ENCODE measurements at places on chromosomes 2 and 18.

DNA sequence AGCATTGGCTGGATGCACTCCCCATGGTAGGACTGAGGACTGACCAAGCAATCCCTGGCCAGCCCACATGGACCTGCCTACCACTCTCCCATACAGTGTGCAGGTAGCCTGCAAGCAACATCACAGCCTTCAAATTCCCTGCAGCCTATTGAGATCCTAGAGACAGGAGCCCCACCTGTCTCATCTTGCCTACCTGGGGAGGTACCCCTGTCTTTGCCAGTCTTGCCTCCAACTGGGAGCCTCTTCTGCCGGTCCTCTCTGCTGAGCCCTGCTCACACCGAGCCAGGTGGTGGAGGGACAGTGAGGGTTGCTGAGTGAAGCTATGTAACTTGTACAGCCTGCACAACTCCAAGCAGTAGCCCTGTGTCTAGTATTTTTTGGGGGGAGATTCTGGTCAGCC lies 29.9 kb downstream of the TTC32 start:
- no peak for DNase-seq

GRCh38 chr2:165067643-165068486 lies 112.5 kb upstream of the SLC38A11 start:
- no peak for DNase-seq

GRCh38 chr2:230640540-230641011 lies 72.1 kb upstream of the CAB39 start:
- no peak for DNase-seq

DNA sequence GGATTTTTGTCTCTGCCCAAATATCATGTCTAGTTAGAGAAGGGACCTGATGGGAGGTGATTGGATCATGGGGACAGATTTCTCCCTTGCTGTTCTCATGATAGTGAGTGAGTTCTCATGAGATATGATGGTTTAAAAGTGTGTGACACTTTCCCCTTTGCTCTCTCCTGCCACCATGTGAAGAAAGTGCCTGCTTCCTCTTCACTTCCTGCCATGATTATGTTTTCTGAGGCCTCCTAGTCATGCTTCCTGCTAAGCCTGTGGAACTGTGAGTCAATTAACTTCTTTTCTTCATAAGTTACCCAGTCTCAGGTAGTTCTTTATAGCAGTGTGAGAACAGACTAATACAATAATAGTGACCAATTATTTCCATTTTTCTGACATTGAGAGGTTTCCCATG lies 167.3 kb upstream of the CYRIA start:
- no peak for DNase-seq

GRCh38 chr18:52394602-52395001 lies 54.6 kb downstream of the DCC start:
- no peak for DNase-seq

- peak; percentile 43 for DNase-seq
Measured at GRCh38 chr2:202510911-202511310, 123.9 kb upstream of the FAM117B start.

GRCh38 chr2:232235716-232236115 lies 142.8 kb upstream of the ALPP start:
- DNase-seq = no peak

- no peak for DNase-seq
Measured at GRCh38 chr2:10478298-10478625, 30.1 kb upstream of the ODC1 start.

DNA sequence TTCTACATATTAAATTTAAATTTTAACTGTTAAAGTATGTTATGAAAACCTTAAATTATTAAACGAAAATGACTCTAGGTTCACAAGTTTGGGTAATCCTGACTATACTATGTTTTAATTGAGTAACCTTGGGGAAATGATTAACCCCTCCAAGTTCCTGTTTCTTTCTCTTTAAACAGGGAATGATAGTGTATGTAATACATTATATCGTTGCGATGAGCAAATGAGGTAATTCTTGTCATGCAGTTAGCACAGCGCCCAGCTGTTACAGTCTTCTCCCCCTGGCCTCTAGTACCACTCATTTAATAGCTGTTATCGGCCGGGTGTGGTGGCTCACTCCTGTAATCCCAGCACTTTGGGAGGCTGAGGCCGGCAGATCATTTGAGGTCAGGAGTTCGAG lies 80.4 kb downstream of the MTA3 start:
- no peak for DNase-seq

- no peak for DNase-seq
Measured at GRCh38 chr2:194465641-194466040, 1191.4 kb upstream of the SLC39A10 start.

DNA sequence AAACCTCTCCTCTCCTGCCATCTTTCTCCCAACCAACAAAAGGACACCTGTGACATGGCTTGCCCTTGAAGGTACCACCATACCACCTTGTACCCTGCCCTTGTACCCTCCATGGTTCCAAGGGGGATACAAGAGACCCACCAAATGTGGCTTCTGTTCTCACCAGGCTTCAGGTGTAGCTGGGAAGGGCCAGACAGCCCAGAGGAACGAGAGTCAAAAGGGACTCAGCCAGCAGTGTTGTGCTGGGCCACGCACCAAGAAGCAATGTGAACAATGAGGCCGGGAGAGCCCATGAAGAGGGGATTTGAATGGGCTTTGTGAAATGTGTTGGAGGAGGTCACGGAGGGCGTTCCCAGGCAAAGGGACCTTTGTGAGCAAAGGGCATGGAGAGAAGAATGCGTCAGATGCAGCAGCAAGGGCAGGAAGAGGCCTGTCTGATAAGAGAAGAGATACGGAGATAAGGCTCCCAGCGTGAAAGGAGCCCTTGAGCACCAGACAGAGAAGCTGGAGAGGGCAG lies 48.6 kb downstream of the PLB1 start:
- no peak for DNase-seq

DNA sequence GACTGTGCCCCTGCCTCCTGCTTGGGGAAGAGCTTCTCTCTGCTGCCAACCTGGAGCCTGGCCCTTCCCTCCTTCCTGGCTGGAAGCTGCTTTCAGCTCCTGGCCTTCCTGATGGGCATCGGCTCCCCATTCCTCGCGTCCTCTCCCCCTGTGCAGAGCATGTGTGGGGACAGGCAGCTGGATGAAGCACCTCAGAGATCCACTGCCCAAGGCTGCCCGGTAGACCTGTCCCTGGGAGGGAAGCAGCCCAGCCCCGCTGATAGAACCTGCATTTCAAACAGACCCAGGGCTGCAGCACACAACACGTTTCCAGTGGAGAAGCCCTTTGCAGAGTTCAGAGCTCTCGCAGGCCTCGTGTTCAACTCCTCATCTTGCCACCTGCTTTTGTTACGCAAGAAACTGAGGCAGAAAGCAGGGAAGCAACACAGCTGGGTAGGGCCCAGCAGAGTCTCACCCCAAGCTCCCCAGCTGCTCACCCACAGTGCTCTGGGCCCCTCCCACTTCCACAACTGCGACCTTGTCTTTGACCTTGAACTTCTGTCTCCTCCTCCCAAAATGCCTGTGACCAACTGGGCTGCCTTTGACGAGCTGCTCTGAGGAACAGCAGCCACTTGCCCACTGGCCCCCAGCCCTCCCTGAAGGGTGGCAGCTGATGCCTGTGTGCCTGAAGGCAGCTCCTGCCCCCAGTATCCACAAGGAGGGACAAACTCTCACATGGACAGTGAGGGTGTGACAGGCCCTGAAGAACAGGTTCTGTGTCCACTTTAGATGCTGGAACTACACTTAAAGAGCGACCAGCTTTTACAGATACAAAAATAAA lies 65.5 kb downstream of the PARD6G start:
- DNase-seq = no peak

- no peak for DNase-seq
Measured at GRCh38 chr2:143844986-143845385, 674.9 kb downstream of the ZEB2 start.

- no peak for DNase-seq
Measured at GRCh38 chr2:204681412-204681811, 136.1 kb downstream of the PARD3B start.

DNA sequence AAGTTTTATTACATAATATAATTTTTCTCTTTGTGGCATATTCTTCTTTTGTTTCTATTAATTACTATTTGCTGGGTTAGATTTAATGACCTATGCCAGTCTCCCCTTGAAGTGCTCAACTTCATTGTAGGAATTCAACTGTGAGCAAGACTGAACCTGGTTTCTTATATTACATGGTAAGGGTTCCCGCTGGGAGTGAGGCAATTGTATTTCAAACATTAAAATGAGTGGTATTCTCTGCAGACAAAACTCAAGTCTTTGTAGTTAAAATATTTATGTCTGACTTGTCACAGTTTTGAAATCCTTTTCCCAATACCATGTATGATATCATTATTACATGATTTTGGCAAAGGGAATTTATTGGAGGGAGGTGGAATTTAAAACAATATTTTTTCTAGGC lies 278.7 kb downstream of the GULP1 start:
- DNase-seq = no peak

DNA sequence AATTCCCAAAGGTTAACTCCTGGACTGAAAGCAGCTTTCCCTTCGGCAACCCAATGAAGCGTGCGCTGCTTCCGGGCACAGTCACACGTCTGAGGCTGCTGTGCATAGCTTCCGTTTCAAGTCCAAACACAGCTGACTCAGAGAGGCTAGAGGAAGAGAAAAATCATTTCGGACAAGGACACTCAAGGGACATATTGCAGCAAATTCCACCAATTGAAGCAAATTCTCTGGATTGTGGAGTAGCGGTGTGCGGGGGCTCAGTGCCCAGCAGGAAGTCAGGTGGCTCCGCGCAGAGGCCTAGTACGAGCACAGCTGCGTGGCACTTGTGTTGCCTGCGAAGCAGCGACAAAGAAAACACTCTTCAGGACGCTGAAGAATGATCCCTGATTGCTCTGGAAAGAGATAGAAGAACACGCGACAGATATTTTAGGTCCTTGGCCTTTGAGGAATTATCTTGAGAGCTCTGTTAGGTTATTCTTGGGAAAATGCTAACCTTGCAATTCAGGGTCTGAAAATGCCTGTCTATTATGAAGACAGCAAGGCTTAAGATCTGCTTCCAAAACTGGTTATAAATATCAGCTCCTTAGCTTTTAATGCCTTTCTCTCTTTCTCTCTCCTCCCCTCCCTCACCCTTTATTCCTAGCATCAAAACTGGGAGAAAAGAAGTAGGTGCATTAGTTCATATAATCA lies 352.6 kb upstream of the DLGAP1 start:
- no peak for DNase-seq

- no peak for DNase-seq
Measured at GRCh38 chr2:141458351-141458750, 672.5 kb downstream of the LRP1B start.

DNA sequence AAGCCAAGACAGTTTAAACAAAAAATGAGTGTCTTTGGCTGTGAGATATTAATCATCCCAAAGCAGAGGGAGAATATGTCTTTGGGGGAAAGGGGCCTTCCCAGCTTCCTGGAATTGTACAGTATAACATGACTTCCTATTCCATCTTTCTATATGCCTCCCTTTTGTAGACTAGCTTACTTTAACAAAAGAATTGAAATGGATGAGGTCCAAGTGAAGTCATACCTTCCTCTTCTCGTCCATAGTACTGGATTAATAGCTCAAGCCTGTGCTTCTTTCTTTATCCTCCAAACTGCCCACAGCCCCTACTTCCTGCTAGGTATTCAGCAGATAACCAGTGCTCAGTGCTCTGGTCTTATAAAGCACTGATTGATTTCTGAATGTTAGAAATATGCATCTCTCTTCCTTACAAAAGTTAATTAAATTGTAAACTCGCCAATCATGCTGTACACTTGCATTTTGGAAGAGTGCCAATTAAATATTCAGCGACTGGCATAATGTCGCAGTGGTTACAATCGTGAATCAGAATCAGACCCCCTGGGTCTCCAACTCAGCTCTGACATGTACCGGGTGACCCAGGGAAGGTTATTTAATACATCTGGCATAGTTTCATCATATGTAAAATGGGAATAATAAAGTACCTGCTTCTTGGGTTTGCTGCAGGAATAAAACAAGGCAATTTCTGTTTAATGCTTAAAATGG lies 325.1 kb downstream of the RND3 start:
- no peak for DNase-seq

GRCh38 chr2:181241797-181242196 lies 215.4 kb upstream of the ITGA4 start:
- DNase-seq = no peak

DNA sequence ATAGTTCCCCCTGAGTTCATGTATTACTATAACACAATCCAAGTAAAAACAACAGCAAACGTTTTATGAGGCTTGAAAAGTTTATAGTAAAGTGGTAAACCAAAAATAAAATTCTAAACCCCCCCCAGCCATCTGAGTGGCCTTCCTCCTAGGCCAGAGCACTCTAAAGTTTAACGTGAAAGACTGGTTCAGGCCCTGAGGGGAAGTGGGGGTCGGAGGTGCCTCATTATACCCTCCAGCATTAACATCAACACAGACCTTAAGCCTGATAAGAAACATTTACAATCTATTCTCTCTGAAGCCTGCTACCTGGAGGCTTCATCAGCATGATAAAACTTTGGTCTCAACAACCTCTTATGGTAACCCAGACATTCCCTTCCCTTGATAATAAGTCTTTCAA lies 29.0 kb upstream of the CNGA3 start:
- no peak for DNase-seq

DNA sequence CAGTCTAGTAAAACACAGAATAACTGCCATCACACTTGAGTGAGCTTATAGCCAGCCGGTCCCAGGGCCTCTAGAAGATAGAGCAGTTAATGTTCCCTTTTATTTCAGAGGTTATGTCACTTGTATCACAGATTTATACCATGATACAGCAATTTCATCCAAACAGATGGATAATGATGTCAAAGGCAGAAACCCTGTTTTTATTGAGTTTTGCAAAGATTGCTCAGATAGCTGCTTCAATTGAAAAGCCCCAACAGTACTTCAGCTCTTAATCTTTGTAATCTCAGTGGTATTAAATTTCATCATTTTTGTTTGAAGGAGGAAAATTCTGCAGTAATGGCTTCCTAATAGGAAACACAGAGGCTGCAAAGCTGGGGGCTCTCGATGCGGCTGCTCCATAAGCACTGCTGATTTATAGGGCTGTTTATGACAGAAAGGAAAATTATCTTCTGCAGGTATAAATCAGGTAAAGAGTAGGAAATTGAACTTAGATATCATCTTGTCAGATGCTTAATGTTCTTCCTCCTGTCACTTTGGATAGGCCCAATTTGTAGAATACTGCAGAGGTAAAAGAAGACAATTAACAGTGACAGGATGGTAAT lies 112.3 kb downstream of the LNPK start:
- DNase-seq = no peak

DNA sequence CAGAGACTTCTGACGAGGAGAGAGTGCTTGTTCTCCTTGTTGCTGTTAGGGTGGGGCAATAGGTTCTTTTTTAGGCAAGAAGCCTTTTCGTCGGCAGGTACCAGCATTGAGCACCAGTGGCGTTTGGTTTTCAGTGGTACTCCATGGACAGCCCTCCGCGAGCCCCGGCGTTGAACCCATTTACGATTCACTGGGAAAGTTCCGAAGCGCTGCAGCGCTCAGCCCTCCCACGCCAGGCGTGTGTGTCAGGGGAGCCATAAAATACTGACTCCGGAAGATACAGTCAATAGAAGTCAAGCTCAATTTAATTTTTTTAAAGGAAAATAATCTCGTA lies 494 bp upstream of the ROCK1 start:
- DNase-seq = no peak

Measured in NCI-H226 (cell line).